ENCODE measurements at places on chromosomes 11 and 22. TPM values are rescaled to one million over a fixed set of nuclear protein-coding genes. Genes with fewer than 3 reads are reported as not detected.
A peak's percentile ranks its signal among the peaks of the same experiment; 100 is the strongest.

DNA sequence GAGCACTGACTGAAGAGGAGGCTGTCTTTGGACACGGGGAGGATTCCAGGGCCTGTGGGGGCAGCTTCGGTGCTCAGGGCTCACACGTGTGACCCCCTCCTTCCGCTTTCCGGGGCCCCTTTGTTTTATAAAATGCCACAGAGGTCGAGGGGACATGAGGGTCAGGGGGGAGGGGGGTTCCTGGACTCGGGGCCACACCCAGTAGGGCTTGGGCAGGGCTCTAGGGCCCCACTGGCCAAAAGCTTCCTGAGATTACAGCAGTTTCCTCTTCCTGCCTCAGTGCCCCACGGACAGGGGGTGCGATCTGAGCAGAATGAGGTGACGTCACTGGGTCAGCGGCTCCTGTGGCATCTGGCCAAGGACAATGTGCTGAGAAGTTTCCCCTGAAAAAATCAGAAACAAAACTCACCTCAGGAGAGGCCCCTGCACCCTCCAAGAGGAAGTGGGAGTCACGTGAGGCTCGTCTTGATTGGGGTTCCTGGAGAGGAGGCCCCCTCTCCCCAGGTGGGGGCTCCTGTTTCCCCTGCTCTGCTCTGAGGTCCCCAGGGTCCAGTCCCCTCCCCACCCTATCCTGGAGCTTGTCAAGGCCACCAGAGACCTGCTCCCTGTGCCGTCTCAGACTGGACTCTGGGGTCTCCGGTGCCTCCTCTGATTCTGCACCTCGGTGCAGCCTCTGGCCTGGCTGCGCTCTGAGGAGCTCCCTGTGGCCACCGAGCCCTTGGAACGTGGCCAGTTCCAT is 6.4 kb upstream of the IFITM3 start:
- ATAC-seq: peak; percentile 79

DNA sequence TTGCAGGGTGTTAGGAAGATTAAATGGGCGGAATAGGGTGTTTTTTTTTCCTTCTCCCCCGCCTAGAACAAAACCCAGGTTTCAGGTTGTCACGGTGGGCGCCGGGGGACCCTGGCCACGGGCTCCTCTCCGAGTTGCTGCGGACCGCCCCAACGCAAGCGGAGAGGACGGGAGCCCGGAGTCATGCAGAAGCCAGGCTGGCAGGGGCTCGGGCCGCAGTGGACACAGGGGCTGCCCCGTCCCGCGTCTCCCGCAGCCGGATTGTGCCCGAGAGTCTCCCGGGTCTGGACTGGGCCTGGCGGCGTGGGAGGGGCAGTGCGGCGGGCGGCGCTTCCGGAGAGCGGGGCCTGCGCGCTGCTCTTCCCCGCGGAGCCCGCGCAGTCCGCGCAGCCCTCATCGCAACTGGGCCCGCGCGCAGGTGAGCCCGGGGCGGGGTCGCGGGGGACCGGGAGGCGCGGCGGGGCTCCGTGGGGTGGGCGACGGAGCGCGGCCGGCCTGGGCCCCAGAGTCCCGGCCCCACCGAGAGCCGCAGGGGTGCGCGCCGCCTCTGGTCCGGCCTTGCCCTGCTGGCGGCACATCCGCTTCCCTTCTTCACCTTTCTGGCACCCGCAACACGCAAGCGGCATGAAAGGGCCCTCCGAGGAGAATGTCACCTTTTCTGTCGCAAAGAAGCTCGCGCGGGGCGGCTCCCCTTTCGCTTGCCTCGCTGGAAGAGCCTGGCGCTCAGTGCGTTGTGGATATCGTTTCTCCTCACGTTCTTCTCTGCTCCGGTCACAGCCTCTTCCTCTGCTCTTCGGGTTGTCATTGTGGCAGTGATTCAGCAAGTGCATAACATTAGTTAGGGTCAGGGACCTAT is at the start of gene TIRAP:
TIRAP (plus strand) TSS at position 358 of the 856 bp plus-strand sequence. CDS start 7,802 bp downstream, outside the sequence.
- ATAC-seq: peak; percentile 75

GRCh38 chr11:67556244-67556643 is 27.4 kb upstream of the GSTP1 start:
- no peak for ATAC-seq

DNA sequence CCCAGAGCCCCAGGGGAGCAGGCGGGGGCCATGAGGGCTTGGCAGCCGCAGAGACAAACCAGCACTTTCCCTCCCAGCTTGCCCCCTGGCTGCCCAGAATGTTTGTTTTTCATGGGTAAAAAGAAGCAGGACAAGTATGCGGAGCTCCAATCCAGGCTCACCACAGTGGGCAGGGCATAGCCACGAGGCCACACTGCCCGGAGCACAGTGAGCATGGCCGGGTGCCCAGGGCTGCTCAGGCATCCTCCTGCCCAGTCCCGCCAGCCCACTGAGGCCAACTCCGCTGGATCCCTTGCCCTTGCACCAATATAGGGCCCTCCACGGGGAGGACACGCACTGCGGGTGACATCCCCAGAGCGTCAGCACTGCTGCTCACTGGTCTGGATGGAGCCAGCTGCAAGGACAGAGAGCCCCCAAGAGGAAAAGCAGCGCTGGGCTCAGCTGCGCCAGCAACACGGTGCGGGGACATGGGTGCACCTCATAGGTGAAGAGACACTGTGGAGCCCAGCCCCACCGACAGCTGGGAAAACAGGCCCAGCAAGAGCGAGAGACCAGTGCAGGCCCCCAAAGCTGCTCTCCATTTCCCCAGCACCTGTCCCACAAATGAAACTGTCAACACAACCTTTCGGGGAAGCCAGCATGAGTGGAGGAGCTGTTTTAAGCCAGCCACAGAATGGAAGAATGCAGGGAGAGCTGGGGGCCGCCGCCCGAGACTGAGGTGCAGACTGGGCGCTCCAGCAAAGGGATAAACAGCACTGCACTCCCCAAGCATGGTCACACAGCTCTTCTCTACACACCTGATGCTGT is 24.8 kb downstream of the ARVCF start:
- ATAC-seq: no peak

GRCh38 chr22:33883961-33884808 is 36.1 kb downstream of the LARGE1 start:
- ATAC-seq: no peak

SLC25A18 gene
- total RNA-seq: not detected

HSPB2 gene
- total RNA-seq: not detected

APLNR gene
- not detected for total RNA-seq

GRCh38 chr11:11478687-11479086 is 125.6 kb upstream of the CSNK2A3 start:
- no peak for ATAC-seq

GRCh38 chr11:37951996-37952395 is 1354.0 kb upstream of the RAG2 start:
- no peak for ATAC-seq

- peak; percentile 82 for ATAC-seq
Measured at GRCh38 chr11:64358907-64359711, at the start of gene RPS6KA4. Gene RPS6KA4, plus strand, starts transcription at chr11:64359162. Its CDS starts 74 bp downstream, at chr11:64359236.

- no peak for ATAC-seq
Measured at GRCh38 chr22:43432883-43433415, 21.1 kb downstream of the MPPED1 start.

WNT11 gene
- total RNA-seq: not detected

MPPED2 gene
- total RNA-seq: not detected

- ATAC-seq: no peak
Measured at GRCh38 chr11:130721736-130722135, 194.5 kb downstream of the SNX19 start.

- peak; percentile 50 for ATAC-seq
Measured at GRCh38 chr11:74929431-74930363, 19.2 kb downstream of the XRRA1 start.

All from activated T-helper 17 cell treated with anti-CD3 and anti-CD28 coated beads, Interleukin-2, amount 50 U/mL, for 72 hours (primary cell).